ENCODE measurements at places on chromosomes 7 and 10.

GRCh38 chr10:45253183-45253914 lies 62.1 kb downstream of the OR13A1 start:
- DNase-seq, result no peak

DNA sequence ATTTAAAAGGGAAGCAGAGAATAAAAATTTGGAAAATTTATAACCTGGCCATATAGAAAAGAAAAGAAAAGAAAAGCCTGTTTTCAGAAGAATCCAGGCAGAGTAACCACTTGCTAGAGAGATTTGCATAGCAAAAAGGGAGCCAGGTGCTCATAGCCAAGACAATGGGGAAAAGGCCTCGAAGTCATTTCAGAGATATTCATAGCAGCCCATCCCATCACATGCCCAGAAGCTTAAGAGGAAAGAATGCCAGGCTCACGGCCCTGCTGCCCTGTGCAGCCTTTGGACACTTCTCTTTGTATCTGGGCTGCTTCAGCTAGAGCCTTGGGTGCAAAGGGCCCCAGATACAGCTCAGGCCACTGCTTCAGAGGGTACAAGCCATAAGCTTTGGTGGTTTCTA lies 159.8 kb downstream of the CCDC7 start:
- DNase-seq, result no peak

- no peak for DNase-seq
Observed at GRCh38 chr10:34707656-34708055, 107.4 kb downstream of the PARD3 start.

DNA sequence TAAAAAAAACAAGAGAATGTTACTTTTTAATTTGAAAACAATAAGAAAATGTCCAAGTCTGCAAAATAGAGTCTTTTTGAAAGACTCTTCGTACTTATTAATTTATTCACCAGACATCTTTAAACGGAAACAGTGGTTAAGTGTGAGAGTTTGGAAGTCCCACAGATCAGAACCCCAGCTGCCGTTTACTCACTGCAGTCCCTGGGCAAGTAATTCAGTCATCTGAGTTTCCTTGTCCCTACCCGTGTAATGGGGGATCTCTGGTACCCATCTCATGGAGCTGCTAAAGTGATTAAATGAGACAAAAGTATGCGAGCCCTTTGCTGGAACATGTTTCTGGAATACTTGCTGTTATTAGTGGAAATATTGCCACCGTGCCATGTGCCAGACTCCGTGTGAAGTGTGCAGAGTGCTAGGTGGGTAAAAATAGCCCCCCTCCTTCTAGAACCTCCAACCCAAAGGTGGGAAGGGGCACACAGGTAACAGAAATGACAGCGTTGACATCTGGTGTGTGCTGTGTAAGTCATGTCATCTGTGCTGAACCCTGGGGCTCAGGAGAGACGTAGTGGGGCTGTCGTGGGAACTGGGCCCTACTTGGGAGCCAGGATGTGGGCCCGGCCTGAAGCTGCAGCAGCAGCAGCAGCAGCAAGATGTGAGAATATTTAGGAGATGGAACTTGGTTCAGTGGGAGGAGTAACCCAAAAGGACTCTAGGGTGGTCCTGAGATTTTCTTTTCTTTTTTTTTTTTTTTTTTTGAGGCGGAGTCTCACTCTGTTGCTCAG lies 140.5 kb downstream of the CUX1 start:
- DNase-seq, result no peak

- DNase-seq, result no peak
Observed at GRCh38 chr7:155277385-155277994, 20.2 kb upstream of the INSIG1 start.

DNA sequence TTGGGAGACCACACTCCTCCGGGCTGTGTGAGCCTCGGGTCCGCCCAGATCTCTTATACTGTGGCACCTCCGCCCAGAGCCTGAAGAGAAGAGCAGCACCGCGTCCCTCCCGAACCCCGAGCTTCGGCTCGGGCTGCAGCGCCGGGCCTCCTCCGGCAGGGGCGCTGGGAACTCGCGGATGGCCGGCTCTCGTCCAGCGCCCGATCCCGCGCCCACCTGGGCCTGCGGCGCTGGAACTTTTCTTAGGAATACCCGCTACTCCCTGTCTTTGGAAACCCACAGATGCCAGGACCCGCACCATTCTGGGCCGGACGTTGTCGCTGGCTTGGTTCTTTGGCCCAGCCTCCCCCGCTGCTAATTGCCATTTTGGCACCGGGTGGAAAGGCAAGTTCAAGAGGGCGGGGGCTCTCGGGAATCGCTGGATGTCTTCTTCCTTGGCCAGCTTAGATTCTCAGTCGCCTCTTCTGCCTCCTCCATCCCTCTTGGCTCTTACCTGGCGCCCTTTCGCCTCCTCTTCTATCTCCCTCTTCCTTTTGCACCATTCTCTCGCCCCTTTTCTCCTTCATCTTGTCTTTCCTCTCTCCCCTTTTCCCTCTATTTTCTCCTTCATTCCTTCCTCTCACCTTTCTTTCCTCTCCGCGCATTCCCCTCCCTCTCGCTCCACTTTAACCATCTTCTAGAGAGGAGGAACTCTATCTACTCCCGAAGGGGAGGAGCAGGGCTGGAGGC lies 2.1 kb upstream of the SORCS3 start:
- DNase-seq, result no peak

DNA sequence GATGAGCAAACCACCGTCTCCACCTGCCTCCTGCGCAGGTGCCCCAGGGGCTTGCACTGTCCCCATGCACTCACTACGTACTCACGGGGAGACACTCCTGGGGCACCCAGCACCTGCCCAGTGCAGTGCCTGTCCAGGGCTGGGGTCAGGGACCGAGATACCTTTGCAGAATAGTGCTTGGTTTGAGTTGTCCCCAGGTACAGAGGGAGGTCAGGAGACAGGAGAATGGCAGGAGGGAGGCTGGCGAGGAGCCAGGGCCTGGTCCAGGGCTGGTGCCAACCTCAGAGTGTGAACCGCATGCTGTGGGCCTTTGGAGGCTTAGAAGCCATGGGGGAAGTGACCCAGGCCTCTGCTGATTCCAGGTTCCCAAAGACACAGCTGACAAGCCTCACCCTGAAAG lies 110.1 kb upstream of the GPR26 start:
- no peak for DNase-seq

DNA sequence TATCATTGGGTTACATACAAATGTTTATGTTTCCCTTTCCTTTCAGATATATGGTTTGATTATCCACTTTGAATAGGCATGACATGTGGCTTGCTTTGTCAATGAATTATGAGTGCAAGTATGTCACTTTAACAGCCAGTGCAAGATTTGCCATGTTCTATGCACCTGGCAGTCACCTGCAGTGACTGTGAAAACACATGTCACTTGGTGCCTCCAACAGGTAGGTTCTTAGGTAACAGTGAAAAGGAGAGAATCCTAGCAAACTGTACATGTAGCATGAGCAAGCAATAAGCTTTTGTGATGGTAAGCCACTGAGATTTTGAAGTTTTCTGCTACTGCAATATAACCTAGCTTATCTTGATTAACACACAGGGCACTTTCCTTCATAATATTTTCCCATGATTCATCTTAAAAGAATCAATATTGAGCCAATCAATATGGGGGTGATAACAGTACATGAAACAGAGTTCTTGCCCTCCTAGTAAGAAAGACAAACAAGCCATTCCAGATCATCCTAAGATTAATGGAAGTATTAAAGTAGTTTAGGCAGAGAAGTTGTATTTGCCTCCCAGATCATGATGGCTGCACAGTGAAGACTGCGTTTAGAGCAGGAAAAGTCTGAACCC lies 7.9 kb upstream of the RALA start:
- DNase-seq, result no peak

- DNase-seq, result no peak
Observed at GRCh38 chr10:98269435-98269912, 1.5 kb upstream of the LOXL4 start.

DNA sequence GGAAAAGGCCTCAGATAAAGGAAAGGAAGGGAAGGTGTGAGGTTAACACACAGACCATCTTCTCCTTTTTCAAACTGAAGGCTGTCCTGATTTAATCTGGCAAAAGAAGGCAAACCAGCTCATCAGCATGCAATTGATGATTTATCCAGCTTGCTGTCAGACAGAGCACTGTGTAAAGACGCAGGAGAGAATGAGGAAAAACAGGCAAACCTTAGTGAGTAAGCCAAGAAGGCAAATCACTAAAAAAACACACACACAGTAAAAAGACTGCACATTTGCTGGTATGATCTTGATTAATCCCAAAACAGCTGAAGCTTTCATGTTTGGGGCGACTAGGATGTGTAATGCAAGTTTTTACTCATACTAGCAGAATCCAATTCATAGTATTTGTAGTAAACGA lies 65.8 kb upstream of the SKAP2 start:
- no peak for DNase-seq

GRCh38 chr7:69263550-69263949 lies 334.7 kb upstream of the AUTS2 start:
- DNase-seq, result no peak

DNA sequence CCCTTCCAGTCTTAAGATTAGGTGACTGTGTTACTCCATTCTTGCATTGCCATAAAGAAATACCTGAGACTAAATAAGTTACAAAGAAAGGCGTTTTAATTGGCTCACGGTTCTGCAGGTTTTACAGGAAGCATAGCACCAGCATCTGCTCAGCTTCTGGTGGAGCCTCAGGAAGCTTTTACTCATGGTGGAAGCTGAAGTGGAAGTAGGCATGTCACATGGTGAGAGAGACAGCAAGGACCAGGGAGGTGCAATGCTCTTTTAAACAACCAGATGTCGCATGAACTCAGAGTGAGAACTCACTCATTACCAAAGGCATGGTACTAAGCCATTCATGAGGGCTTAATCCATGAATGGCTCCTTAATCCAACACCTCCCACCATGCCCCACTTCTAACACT lies 34.0 kb upstream of the TMEM273 start:
- no peak for DNase-seq

GRCh38 chr10:59611048-59611447 lies 98.6 kb downstream of the SLC16A9 start:
- no peak for DNase-seq

Measured in activated naive CD8-positive, alpha-beta T cell treated with anti-CD3 and anti-CD28 coated beads, Interleukin-2, amount 50 U/mL, for 24 hours (primary cell).